ENCODE measurements at places on chromosomes 2 and 18.

DNA sequence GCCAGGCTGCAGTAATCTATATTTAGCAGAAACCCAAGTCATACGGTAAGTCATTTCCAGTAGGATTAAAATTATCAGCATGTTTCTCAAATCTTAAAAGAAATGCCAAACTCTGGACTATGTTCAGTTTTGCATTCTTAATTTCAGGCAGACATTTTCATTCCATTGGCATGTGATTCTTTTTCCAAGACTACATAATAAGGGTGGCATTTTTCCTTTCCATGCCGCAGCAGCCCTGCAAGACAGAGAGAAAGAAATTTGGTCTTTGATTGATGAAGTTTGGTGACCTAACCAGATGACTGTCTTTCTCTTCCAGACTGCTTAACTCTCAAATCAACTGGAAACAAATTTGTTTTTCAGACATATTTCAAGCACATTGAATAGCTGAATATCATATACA is 118.1 kb downstream of the FHOD3 start:
- DNase-seq, result no peak

GRCh38 chr2:180115675-180116074 is 108.6 kb upstream of the CWC22 start:
- no peak for DNase-seq

DNA sequence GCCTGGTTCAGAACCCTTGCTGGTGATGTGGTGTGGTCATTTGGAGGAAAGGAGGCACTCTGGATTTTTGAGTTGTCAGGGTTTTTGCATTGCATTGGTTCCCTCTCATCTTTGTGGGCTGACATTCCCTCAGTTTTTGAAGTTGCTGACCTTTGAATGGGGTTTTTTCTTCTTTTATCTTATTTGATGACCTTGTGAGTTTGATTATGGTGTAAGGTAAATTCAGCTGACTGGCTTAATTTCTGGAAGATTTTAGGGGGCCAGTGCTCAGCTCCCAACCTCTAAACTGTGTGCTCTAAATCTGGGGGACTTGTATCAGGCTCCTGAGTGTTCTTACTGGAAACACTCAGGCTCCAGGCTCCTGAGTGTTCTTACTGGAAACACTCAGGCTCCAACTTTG is 225.9 kb downstream of the MEIS1 start:
- no peak for DNase-seq

DNA sequence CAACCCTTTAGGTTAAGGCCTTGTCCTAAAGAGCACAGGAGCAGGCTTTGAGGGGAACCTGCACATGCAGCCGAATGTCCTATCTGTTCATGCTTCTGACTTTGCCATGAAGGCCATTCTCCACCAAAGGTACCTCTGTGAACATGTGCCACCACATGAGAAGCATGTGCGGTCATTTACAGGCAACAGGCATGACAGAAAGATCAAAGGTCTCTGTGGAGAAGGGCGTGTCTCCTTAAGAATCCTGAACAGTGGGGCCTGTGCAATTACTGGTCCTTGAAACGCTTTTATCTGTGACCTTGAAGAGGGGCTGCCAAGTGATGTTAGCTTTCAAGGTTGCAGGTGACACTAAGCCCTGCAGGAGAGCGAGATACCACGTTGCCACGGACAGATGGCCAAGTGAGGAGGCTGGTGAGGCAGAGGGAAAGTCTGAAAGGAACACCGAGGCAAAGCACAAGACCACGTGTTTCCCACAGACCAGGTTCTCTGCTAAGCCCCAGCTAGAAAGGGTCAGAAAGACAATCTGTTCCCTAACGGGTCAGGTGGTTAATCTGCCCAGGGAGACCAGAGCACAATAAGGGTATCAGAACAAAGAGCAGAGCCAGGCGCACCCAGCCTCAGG is 19.5 kb upstream of the POMC start:
- no peak for DNase-seq

GRCh38 chr2:239158641-239159475 is 242.0 kb downstream of the HDAC4 start:
- peak; percentile 78 for DNase-seq

DNA sequence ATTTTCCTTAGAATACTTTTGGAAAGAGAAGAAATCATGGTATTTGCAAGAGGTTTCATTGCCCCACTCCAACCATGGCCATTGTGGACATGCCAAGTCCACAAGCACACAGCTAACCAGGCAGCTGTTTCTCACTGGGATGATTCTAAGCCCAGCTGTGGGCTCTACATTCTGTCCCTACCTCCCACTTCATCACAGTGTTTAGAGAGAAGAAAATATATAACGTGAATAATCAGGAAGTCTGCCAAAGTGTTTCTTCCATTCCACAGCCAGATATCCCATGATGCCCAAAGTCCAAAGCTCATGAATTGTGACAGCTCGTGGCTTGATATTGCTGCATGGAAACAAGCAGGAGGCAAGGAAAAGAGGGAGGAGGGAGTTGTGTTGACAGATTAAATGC is 433.7 kb upstream of the GYPC start:
- no peak for DNase-seq

- DNase-seq, result no peak
Measured at GRCh38 chr2:150124739-150125138, 362.7 kb downstream of the RND3 start.

DNA sequence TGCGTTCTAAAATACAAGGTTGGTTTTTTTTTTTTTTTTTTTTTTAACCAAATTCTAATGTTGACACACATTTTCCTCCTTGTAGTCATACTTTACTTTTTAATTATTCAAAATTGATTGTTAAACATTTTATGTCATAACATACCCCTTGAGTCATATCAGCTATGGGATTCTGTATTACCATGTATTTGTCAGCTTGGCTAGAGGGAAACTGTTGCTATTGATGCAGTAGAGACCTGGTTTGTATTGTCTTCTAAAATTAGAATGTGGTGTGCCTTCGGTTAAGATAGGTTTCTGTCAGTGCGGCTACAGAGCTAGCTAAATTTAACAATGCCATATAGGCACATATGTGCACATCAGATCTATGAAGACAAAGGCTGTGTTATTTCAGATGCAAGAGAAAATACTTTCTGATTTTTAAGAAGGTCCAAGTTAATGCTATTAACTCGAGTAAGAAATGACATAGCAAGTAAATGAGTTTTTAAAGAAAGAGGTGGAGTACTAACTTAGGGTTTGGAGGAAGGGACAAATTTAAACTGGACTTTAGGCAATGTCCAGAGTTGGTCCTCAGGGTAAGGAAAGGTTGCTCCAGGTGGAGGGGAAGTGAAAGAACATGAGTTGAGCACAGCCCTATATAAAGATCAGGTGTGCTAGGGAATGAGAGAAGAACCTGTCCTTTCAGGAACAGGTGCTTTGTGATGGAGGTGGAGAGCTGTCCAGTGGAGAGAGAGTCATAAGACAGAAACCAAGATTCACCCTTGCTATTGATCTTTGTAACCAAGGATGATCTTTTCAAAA is 152.3 kb downstream of the PRPF40A start:
- DNase-seq, result no peak

DNA sequence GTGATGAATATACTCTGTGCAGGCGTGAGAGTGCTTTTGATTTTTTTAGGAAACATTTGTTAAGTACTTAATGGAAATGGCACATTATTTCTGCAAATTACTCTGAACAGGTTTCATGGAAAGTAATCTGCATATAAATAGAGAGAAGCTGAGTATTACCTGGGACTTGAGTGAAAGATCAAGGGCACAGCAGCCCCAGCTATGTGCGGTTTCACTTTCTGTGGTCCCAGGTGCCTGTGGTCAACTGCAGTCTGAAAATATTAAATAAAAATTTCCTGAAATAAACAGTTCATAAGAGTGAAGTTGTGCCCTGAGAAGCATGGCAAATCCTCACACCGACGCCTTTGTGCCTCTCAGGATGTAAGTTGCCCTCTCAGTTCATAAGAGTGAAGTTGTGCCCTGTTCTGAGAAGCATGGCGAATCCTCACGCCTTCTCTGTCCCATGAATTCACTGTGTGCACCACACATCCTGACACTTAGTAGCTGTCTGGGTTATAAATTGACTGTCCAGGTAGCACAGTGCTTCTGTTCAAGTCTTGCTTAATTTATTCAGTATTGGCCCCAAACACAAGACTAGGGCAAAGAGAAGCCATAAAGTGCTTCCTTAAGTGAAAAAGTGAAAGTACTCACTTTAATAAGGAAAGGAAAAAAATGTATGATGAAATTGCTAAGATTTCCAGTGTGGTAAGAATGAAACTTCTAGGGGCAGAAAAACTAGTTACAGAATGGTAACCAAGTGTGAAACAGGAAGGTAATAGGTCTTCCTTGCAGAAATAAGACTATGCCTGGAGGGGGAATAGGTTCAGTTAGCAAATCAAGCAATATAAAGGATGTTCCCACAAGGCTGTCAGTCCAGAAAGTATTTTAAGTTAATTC is 4.3 kb upstream of the SNTG2 start:
- DNase-seq, result no peak

DNA sequence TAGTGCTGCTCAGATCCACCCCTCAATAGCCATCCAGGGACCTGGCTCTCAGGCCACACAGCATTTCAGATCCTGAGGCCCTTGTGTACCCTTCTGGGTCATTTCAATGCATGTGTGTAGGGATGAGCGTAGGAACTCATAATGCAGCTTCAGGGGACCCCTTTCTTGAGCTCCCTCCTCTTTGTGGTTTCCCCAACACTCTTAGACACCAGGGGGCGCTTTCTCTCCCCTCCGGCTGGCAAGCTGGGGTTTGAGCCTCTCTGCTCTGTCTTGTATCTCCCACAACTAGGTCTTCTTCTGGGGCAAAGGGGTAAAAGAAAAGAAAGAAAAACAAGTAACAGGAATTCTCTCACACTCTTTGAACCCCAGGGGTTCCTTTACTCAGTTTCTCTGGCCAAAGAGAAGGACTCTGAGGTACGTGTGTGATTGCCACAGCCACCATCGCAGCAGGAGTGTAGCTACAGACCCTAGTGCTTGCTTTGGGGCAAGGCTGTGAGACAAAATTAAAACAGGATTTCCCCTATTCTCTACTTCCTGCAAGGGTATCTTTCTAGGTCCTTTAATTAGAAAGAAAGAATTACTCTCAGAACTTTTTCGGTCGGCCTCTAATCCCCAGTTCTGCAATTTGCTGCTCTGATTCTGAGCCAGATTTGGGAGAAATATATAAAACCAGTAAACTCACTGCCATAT is 38.0 kb downstream of the CABYR start:
- DNase-seq, result peak; percentile 41

DNA sequence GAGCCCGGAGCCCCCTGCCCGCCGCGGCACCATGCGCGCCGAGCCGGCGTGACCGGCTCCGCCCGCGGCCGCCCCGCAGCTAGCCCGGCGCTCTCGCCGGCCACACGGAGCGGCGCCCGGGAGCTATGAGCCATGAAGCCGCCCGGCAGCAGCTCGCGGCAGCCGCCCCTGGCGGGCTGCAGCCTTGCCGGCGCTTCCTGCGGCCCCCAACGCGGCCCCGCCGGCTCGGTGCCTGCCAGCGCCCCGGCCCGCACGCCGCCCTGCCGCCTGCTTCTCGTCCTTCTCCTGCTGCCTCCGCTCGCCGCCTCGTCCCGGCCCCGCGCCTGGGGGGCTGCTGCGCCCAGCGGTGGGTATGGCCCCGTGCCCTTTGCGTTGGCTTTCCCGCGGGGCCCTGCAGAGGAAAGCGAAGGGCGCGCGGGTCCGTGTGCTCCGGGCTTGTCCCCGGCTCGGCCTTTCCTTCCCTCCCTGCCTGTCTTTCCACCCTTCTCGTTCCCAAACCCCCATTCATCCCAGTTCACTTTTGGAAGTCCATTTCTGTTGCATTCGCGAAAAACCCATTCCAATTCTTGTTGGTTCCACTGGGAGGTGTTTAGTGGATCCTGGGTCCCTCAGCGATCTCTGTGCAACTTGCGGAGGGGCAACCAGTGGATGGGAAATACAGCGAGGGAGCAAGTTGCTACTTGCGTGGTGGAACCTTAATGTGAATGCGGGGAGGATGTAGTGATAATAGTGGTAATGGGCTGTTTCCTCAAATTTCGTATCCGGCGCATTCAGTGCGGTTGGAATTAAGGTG is 599 bp downstream of the ADAM23 start:
- DNase-seq, result no peak

- no peak for DNase-seq
Measured at GRCh38 chr2:41621095-41621494, 426.7 kb upstream of the PKDCC start.

Measured in lower leg skin (tissue), 4 donors.